ENCODE measurements at places on chromosomes 5 and 9.

- DNase-seq, result no peak
Observed at GRCh38 chr9:82991671-82992070, 71.3 kb downstream of the RASEF start.

DNA sequence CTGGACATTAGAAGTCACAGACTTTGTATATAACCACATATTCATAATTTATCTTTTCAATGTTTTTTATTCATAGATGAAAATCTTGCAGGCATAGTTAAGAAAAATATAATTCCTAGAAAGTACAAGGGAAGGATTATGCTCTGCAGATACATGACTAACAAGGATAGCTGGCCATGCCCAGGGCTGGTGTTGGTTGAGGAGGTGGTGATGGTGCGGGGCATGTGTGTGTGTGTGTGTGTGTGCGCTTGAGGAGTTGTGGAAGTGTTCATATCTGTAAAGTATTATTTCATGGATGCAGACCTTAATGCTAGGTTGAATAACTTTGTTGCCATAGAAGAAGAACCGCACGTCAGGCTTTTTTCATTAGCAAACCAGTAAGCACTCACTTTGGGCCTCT is 1.3 kb downstream of the S1PR3 start:
- no peak for DNase-seq

- DNase-seq, result no peak
Observed at GRCh38 chr5:171340491-171340890, 31.4 kb downstream of the TLX3 start.

DNA sequence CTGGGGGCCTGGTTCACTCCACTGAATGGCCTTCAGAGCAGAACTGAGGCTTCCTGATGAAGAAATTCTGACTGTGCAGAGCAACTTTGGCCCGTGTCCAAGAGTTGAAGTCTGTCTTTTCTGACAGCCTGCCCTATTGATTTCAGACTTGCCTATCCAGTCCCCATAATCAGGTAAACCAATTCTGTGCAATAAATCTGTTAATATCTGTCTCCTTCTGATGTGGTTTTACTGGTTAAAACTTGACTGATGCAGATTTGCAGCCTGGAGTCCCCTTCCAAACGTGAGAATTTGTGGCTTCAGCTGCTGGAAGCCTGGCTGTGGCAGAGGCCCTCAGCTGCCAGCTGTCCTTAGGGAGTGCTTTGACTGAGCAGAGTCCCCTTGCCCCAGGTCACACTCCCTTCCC is 283.9 kb upstream of the ANKRD55 start:
- DNase-seq, result no peak

DNA sequence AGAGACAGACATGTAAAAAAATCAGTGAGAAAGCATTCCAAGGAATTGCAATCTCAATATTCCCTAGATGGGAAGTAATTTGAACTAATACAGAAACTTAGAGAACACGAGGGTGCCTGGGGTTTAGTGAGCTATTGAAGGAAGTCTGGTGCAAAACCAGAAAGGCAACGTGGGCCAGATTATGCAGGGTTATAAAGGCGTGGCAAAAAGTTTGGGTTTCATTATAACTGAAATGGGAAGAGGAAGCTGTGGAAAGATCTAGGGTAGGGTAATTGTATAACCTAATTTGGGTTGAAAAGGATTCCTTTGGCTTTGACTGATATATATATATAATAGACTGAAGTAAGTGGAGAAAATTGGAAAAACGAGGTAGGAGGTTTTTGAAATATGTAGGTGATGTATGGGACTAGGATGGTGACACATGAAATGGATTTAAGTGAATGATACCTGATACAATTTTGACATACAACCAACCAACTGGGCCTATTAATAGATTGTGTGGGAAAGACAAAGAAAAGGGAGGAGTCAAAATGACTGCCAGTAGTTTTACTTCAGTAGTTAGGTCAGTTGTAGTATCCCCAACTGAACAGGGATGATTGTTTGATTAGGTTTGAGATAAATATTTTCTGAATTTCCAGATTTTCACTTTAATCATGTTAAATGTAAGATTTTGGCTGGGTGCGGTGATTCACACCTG is 65.3 kb downstream of the FAM174A start:
- DNase-seq, result no peak

- DNase-seq, result no peak
Observed at GRCh38 chr5:29051509-29051908, 2013.1 kb upstream of the CDH9 start.

GRCh38 chr5:140677947-140678346 is 4.6 kb upstream of the DND1 start:
- DNase-seq, result no peak

DNA sequence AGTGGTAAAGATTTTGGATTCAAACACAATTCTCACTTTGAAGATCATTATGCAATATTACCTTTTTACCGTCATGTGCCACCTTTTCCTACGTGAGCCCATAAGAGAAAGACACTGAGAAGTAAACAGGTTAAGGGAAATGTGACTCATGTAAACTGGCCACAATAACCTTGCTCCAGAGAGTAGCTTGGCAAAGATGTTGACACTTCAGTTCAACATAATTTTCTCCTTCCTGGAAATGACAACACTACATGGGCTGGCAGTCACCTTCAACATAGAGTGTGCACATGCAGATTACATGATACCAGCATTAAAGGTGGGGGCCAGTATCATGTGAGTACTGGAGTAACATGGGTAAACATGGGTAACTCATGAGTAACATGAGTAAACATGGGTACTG is 141.9 kb downstream of the CDK5RAP2 start:
- DNase-seq, result no peak

DNA sequence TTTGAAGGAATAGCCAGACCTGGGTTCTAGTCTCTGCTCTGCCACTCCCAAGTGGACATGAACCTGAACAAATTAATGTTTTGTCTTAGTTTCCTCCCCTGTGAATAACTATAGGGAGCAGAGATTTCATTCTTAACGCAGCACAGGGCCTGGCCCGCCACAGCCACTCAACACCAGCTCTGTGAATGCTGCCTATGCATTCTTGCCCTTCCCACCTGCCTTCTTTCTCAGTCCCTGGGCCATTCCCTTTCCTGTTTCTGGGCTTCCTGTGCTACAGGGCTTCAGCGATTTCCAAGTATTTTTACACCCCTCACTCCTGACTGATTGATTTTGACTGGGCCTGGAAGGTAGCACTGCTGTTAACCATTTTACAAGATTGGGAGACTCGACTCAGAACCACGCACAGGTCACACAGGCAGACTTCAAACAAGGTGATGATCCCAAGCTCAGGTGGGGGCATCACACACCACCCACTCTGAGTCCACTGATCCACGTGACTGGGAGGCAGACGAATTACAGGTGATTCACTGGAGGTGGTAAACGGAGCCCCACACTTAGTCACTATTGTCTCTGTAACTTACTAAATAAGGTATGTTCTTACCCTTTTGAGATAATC is 21.4 kb downstream of the PTPN3 start:
- DNase-seq, result no peak

DNA sequence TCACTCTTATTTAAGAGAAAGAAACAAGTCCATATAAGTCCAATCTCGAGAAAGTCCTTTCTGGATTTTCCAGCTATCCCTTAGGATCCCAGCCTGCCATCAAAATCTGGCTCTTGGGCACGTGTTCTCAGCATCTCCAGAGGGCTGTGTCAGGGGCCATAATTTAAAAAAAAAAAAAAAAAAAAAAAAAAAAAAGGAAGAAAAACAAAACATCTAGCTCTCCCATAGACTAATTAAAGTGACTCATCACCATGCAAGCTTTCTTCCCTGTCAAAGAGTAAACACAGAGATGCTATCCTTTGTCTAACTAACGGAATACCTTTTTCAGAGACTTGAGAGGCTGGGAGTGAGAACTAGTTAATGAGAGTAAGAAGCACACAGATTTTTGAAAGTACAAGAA is 44.9 kb upstream of the MYO10 start:
- no peak for DNase-seq

DNA sequence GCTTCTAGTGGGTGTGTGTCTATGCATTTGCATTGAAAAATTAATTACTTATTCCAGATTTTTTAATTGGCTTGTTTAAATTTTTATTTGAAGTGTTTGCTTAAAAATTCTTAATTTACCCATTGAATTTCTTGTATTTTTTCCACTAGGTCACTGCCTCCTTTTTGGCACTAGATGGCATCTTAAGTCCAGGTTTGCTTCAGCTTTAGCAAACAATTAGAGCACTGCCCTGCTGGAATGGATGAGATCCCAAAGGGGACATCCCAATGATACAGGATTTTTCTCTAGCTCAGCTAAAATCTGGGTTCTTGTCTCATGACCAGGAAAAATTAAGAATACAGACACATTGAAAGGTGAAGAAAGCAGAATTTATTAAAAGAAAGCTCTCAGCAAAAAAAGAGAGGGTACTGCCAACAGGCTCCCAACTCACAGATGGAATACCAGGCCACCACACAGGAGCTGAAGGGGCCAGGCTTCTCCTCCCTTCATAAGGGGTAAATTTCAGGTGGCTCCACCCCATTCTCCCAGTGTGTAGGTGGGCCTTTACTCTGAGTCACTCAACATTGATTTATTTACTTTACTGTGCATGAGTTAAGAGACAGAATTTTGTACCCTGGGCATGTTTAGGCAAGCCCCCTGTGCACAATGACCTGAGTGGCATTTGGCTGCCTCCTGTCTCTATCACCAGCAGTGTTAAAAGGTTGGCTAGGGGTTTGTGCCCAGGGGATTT is 532.4 kb downstream of the ANXA1 start:
- DNase-seq, result no peak

DNA sequence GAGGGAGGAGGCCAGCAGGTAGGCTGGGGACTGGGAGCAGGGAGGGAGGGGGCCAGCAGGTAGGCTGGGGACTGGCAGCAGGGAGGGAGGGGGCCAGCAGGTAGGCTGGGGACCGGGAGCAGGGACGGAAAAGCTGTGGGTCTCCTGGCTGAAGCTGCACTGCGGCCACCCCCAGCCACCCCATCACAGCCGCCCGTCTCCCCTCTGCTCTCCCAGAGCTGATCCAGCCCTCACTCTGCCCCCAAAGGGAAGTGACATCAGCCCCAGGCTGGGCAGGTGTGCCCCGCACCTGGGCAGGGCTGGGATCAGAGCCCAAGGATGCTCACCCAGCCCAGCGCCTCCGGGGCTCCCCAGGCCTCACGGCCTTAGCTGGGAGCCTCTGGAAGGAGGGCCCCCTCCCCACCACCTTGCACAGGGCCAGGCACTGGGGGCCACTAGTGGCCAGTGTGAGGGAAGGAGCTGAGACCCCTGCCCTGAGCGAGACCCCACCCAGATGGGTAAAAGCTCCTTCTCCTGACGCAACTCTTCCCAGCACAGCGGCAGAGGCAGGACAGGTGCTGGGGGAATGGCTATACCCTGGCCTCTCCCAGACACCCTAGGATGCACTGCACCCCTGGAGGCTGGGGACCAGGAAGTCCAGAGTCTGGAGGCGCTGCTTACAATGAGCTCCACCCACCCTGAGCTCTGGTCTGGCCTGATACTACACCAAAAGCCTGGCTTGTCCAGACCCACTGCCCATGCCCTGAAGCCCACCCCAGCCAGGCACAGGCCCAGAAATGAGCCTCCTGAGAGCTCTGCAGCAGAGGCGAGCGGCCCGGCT is 11.6 kb downstream of the AGPAT2 start:
- no peak for DNase-seq

GRCh38 chr9:100426189-100426529 is 784 bp upstream of the MSANTD3 start:
- DNase-seq, result no peak

DNA sequence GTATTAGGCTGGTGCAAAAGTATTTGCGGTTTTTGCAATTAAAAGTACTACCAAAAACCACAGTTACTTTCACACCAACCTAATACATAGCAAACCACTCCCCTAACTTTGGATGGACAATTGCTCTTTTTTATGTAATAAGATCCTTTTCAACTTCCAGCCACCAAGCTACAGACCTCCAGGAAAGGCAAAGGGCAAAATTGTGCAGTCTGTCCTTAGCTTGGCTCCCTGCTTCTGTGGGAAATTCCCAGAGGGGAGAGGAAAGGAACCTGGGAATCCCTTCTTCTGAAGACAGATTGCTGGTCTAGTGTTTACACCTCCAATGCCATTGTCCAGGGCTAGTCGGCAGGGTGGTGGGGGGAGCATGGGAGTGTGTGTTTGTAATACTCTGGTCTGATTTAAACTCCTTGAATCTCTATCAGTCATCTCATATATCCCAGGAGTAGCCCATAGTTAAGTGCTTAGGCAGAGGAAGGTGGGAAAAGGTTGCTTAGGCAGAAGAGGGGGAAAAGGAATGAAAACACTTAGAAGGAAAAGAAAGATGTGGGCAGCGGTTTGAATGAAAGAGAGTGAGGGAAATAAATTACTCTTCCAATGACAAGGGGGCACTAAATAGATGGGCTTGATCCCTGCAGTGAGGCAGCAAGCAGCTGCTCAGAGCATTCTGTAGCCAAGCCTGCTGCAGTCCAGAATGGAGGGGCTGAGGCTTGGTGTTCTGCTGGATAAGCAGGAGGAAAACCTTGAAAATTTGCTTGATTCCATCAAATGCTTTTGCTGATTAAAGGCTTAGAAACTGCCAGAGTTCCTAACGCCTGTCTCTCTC is 86.9 kb upstream of the MAP1B start:
- DNase-seq, result no peak

GRCh38 chr5:83058726-83059125 is 18.5 kb downstream of the TMEM167A start:
- no peak for DNase-seq

DNA sequence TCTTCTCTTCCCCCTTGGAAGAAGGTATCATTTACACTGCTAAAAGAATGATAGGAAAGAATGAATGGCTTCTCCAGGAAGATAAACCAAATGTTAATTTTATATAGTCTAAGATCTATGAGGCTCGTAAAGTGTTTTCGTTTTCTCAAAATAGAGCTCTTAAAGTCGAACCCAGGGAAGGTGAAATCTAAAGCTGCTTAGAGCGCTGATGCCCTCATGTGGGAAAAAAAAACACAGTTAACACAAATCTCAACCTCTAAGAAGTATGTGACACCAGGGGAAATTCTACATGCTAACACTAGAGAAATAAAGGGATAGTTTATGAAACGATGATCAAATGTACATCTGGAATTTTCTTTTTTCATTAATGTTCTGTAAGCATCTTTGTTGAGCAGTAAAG is 257.9 kb downstream of the RASEF start:
- DNase-seq, result no peak

DNA sequence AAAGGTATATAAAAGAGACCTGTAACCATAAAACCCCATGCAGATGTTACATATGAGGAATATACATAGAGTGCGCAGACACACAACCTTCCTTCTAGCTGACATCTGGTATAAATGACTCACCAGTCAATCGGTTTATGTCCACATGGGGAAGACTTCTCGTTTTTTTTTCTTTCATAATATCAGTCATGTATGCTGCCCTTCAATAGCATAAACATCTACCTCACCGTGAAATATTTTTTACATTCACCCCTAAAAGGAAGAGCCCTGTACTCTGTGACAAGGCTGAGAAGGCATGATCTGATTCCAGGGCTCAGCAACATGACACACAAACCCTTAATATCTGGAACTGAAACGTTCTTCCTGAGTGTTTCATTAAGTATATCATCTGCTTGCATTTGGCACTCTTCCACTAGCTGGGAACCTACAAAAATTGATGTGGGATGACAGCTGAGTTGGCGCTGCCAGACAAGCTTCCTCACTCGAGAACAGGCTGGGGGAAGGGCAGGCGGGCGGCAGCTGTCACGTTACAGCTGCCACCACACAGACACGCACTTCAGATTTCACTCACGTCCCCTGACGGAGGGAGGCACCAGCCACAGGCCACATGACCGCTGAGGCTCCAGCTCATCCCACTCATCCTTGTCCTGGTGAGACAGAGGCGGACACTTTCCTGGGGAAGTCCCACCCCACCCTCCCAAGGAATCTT is 74.2 kb downstream of the SHB start:
- DNase-seq, result peak; percentile 35
